H9 (cell line): ENCODE measurements at places on chromosomes 5 and 9. TPM values are rescaled to one million over a fixed set of nuclear protein-coding genes. Genes with fewer than 3 reads are reported as not detected.
A peak's percentile ranks its signal among the peaks of the same experiment; 100 is the strongest.

- no peak for DNase-seq
- H3K36me3 ChIP-seq: peaks cover 16% of the 10 kb centered on the region
- no peaks in the 10 kb centered on the region for H3K4me1 ChIP-seq
These were observed 1.6 kb upstream of the PHYKPL start for GRCh38 chr5:178234121-178234749.

DNA sequence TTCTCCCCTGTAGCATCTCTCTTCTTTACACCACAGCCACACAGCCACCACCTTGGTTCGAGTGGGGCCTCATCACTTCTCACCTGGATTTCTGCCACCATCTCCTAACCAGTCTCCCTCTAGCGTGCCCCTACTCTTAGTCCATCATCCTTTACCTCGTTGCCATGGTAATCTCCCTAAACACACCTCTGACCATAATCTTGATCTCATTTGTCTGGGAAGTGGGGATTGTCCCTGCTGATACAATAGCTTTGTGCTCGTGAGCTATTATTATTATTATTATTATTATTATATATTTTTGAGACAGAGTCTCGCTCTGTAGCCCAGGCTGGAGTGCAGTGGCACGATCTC is 76.5 kb upstream of the HSPA9 start:
- no peaks in the 10 kb centered on the region for H3K27me3 ChIP-seq
- no peaks in the 10 kb centered on the region for H3K36me3 ChIP-seq
- no peak overlapping the region for H3K27ac ChIP-seq
- DNase-seq: no peak
- peaks cover 7% of the 10 kb centered on the region for H3K4me1 ChIP-seq

GRCh38 chr9:17509701-17510100 is 69.2 kb upstream of the SH3GL2 start:
- no peaks in the 10 kb centered on the region for H3K4me1 ChIP-seq
- H3K27ac ChIP-seq: no peak overlapping the region
- H3K36me3 ChIP-seq: no peaks in the 10 kb centered on the region
- DNase-seq: no peak
- no peak overlapping the region for H3K4me3 ChIP-seq

DNA sequence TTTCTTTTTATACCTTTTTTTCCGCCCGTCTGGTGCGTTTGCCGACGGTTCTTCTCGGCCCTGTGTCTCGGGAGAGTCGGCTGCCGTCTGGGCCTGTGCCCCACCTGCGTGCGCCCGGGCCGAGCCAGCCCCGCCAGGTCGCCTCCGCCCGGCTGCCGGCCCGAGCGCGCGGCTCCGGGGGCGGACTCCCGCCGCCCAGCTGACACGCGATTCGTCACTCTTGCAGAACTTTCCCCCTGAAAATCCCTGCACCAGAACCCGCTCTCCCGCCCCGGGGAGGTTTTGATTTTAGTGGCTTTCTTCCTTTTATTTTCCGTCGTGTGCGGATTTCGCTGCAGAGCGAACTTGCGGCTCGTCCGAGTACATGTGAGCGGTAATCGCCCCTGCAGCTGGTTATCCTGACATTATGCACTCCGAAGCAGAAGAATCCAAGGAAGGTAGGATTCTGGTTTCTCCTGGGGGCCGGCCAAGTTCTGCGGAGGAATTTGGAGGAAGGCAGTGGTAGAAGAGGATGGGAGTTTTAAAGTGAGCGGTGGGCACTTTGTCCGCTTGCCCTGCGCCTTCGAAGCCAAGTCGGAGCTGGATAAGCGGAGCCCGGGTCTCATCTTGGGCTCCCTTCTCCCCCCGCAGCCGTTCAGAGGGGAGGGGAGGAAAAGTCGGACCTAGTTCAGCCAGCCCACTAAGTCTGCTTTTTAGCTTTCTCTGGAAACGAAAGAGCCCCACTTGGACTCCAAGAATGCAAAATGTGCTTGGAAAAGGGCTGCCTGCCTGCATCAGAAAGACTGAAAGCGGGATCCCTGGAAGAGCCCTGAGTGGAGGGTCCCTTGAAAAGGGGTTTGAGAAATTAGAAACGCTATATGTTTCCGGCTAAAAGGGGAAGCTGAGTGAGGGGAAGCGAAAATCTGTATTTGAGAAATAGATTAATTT is at the start of gene TNFAIP8:
TSS of gene TNFAIP8 (plus strand) at position 335 of the 927 bp plus-strand sequence. CDS start at position 407, 72 bp downstream.
- H3K4me3 ChIP-seq: peak within 1 kb of the TSS; percentile 86
- no peaks in the 10 kb centered on the region for H3K27me3 ChIP-seq
- DNase-seq: peak; percentile 59
- H3K4me1 ChIP-seq: peaks cover 16% of the 10 kb centered on the region; the same call in 1 of the 2 replicates
- H3K27ac ChIP-seq: no peak within 1 kb of the TSS

GRCh38 chr9:97753975-97754374 is 56.8 kb upstream of the XPA start:
- no peaks in the 10 kb centered on the region for H3K4me1 ChIP-seq
- no peak overlapping the region for H3K27ac ChIP-seq
- no peak overlapping the region for H3K4me3 ChIP-seq
- H3K36me3 ChIP-seq: no peaks in the 10 kb centered on the region
- H3K27me3 ChIP-seq: no peaks in the 10 kb centered on the region

GRCh38 chr5:38431242-38431853 is 125.1 kb downstream of the LIFR start:
- no peaks in the 10 kb centered on the region; the same call in 1 of the 2 replicates for H3K4me1 ChIP-seq
- no peaks in the 10 kb centered on the region for H3K27me3 ChIP-seq
- no peak overlapping the region for H3K4me3 ChIP-seq

Gene ANKRD34B
- 0.70 and 0.72 TPM in 2 replicates for total RNA-seq

Gene SV2C
- total RNA-seq: 0.02 and 0.09 TPM in 2 replicates

Gene SOX30
- 0.13 TPM in 1 of 2 replicates, not detected in the other for total RNA-seq
